ENCODE measurements at places on chromosomes 7 and 10.

GRCh38 chr10:96984541-96985131 is 152.5 kb downstream of the LCOR start:
- DNase-seq: no peak

DNA sequence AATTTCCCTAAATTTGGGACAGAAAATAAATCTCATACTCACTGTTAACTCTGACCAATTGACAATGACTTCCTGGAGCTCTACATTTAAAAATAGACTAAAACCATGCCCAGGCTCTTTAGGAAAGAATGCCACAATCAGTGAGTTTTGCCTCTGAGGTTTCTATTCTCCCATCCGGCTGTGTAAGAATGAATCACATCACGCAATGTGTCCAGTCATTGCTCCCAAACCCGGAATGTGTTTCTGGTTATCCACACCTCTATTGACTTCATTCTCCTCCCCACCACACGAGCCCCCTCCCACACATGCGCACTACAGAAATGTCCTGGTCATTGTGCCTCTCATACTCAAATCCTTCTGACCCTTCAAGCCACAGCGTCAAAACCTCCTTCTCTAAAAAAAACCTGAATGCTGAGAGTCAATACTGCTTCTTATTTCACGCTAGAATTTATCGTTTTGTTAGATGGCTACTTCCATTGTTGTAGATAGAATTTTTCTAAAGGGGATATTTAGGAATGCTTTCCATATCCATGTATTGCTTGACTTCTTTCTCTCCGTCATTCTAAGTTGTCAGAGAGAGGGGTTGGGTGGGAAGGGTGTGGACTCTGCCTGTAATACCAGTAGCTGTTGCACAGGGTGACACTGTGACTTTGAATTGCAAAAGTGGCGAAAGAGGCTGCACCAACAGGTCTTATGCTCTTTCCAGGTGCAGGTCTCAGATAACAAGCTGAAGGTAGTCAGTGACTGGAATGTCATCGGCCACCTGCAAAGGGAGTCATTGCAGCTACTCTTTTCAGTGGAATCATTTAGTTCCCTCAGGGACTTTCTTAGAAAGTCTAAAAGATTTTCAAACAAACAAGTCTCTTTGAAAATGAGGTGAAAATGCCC is 356.6 kb downstream of the PAXIP1 start:
- DNase-seq: no peak

DNA sequence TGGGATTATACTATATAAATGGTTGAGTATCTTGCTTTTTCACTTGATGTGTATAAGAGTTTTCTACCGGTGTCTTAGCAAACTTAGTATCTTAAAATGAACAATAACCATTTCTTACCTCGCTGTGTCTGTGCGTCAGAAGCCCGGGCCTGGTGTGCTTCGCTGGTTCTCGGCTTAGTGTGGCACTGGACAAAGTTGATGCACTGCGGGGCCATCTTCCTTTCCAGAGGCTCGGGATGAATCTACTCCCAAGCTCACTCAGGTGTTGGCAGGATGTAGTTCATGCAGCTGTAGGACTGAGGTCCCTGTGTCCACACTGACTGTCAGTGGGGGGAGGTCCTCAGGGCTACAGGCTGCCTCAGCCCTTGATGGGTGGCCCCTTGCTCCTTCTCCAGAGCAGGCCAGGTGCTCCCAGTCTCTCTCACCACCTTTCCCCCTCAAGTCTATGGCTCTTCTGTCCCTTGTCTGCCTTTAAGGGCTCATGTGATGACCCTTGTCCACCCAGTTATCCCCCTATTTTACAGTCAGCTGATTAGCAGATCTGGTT is 227.8 kb downstream of the GLRX3 start:
- DNase-seq: no peak

DNA sequence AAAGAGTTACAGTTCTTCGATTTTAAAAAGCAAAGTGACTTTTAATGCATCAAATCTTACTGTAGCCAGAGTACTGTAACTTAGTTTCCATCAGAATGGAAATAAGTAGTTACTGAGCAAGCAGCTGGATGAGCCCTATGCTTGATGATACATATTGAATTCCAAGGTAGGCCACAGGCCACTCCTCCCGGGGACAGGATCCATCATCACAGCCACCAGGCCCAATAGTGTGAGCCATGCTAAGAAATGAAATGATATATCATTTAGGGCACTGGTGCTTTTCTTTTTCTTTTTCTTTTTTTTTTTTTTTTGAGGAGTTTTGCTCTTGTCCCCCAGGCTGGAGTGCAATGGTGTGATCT is 42.9 kb upstream of the TOMM7 start:
- DNase-seq: no peak

- DNase-seq: no peak
These were observed 203.6 kb downstream of the TCF7L2 start for GRCh38 chr10:113153493-113154102.

- no peak for DNase-seq
These were observed 97.6 kb downstream of the KIAA1217 start for GRCh38 chr10:24306507-24306875.

DNA sequence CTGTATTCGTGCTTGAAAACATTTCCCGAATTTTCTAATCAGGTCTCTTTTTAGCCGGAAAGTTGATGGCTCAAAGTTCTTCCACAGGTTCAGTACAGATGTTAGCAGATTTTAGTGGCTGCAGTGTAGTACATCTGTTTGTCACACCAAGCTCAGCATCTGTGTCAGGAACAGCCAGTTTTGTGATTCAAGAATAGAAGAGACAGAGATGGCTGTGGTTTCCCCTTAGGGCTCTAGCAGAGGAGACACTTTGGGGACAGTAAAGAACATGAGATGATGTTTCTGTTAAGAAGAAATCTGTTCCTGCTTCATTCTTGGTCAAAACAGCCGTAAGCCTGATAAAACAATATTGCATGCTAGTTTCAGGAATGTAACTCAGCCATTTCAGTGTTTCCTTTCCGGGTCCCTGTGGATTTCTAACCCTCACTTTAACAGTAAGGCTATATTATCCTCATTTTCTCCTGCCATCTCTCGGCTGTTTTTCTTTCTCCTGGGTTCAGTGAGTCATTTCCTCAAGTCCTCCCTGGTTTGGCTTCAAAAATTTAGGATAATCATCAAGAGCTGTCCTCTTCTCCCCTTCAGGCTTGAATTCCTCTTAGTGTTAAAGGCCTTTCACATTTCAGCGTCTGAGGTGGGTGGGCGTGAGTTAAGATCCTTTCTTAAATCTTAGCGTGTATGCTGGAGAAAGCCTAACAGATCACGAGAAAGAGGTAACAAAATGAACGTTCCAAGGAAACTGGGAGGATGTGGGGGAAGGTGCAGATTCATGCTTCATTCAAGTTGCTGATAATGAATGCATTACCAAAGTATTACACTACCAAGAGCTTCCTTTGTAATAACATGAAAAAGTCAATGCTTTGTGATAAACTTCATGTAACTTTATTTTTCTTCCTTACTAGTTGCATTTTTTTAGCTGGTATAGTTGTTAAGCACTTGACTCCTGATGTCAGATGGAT is 37.1 kb upstream of the BICC1 start:
- DNase-seq: no peak

- DNase-seq: no peak
These were observed 201.9 kb downstream of the MYOF start for GRCh38 chr10:93280121-93280698.

- DNase-seq: no peak
These were observed 32.7 kb upstream of the HHEX start for GRCh38 chr10:92657024-92657423.

GRCh38 chr10:93288679-93289634 is 193.2 kb downstream of the MYOF start:
- DNase-seq: peak; percentile 78

DNA sequence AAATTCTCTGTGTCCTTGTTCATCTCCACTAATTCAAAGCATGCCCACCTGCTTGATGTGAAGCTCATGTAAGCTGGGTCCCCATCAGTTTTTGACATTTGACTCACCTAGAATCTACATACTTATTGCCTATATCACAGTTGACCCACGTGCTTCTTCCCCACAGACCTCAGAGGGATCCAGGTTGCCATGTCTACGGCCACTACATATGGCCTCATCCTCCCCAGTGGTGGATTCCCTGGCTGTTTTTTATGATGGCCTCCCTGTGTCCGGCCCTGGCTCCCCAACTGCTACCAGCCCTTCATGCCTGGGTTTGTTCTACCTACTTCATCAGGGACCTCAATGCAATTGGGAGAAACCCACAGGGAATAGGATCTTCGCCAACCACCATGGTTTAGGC is 187.4 kb upstream of the GDF10 start:
- no peak for DNase-seq

GRCh38 chr10:71632896-71633600 is 86.5 kb downstream of the C10orf105 start:
- DNase-seq: no peak

All from kidney epithelial cell (primary cell).